Liver (tissue), 10 donors: ENCODE measurements at places on chromosomes 7 and 10. TPM values are rescaled to one million over a fixed set of nuclear protein-coding genes. Genes with fewer than 3 reads are reported as not detected.

Gene STAG3
- total RNA-seq: 0.28 TPM

GRCh38 chr10:89944138-89944537, 242.7 kb downstream of the KIF20B start:
- H3K27me3 ChIP-seq: no peaks in the 10 kb centered on the region
- DNase-seq: no peak

Gene CDH23
- total RNA-seq: 4.1 TPM

GRCh38 chr10:17609523-17610079, 7.6 kb downstream of the HACD1 start:
- no peaks in the 10 kb centered on the region for H3K4me1 ChIP-seq
- H3K27me3 ChIP-seq: no peaks in the 10 kb centered on the region
- H3K4me3 ChIP-seq: no peak overlapping the region
- H3K27ac ChIP-seq: no peak overlapping the region
- DNase-seq: no peak
- no peaks in the 10 kb centered on the region for H3K36me3 ChIP-seq

Gene OR13A1
- total RNA-seq: 0.05 TPM

Gene MEOX2
- total RNA-seq: 0.33 TPM

DNA sequence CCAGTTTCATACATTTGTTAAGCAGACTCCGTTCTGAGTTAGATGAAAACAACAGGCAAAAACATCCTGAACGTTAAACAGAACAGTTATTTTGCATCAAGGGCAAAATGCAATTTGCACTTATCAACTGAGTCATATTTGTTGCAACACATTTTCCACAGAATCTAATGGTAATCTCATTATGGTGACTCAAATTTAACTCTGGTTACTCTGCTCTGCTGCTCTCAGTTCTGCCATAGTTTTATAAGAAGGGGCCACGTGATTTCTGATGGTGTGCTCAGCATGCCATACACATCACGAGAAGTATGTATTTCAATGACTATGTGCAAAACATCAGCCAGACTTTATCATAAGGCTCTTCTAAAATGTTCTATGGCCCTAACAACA, 148.8 kb downstream of the CHCHD3 start:
- no peak for DNase-seq
- no peaks in the 10 kb centered on the region for H3K4me1 ChIP-seq
- no peaks in the 10 kb centered on the region for H3K27me3 ChIP-seq
- H3K4me3 ChIP-seq: no peak overlapping the region
- H3K27ac ChIP-seq: no peak overlapping the region

Gene GPR26
- total RNA-seq: not detected

DNA sequence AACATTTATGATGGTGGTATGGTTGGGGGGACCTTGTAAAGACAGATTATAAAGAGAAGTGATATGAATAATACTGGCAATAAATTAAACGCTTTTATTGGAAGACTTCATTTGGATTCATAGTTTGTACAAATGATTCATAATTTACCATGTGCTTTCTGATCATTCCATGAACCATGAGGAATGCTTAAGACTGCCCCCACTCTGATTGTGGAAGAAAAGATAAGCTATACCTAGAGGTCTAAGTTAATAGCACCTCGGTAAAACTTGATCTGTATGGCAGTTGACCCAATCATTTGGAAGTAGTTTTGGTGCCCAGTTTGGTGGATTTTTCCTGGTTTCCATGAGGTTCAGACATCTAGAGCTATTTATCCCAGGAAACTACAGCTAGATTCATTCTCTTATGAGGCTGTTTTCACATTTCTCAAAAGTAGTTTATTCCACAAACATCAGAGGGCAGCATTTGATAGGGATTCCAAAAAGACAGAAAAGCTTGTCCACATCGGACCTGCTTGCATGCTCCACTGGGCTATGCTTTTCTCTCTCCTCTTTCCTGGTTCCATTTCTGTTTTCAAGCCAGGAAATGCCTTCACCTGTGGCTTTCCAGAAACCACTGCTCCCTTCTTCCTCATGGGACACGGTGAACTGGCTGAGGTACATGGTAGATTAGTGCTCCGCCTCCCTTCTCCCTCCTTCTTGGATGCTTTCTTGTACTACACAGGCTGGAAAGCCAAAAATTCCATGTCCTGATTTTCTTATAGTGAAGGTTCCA, 29.2 kb downstream of the TFAM start:
- no peak overlapping the region for H3K27ac ChIP-seq
- no peaks in the 10 kb centered on the region for H3K4me1 ChIP-seq
- no peaks in the 10 kb centered on the region for H3K27me3 ChIP-seq

DNA sequence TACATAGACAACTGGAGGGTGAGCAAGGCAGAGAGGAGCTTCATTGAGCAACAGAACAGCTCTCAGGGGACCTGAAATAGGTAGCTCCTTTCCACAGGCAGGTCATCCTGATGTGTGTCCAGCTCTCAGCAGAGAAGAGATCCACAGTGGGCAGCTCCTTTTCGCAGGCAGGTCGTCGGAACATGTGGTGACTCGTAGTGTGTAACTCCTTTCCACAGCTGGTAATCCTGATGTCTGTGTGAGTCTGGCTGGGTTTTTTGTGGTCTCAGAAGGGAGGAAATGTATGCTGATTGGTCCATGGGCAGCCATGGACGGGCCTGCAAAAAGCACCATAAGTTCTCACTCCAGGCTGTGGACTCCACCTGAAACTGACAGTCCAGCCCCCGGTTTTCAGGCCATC, 24.4 kb upstream of the TES start:
- no peak for DNase-seq
- H3K4me3 ChIP-seq: no peak overlapping the region
- H3K27ac ChIP-seq: no peak overlapping the region

GRCh38 chr7:149662591-149663095, 110.7 kb downstream of the ZNF467 start:
- no peaks in the 10 kb centered on the region for H3K27me3 ChIP-seq
- no peak overlapping the region for H3K27ac ChIP-seq
- no peak overlapping the region for H3K4me3 ChIP-seq
- peak; percentile 82 for DNase-seq
- no peaks in the 10 kb centered on the region for H3K4me1 ChIP-seq

DNA sequence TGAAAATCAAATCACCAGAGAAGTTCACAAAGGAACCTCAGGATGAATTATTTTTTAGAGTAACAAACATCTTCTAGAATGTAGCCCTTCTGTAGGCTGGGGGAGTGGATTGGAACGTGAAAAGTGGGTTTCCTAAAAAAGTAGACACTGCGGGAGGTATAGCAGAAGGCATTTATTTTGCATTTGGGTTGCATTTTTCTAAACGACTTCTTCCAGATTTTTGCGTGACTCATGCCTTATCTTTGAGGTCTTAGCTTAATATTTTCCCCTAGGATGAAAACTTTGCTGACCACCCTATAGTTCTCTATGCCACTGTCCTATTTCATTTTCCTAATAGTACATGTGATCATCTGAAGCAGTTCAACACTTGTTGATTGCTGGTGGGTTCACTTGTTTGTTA, 112.7 kb upstream of the JCAD start:
- no peak for DNase-seq
- no peaks in the 10 kb centered on the region for H3K27me3 ChIP-seq
- no peak overlapping the region for H3K27ac ChIP-seq
- no peaks in the 10 kb centered on the region for H3K4me1 ChIP-seq
- H3K36me3 ChIP-seq: no peaks in the 10 kb centered on the region
- H3K4me3 ChIP-seq: no peak overlapping the region

Gene NPC1L1
- total RNA-seq: 7.2 TPM

DNA sequence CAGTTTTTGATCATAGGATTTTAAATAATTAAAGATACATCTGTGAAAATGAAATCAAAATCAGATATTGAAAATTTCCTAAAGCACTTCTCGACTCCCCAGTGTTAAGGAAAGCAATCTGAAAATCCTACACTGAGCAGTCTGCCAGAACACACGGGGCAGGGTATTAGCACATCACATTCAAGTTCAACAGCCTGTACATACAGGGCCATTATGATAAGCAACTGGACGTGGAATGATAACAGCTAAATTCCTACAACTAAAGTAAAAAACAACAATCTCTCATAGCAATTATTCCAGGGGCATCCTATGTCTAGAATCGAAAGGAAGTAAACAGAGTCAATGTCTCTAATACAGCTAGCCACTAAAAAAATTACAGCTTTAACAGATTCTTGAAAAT, 31.7 kb downstream of the TRDMT1 start:
- no peaks in the 10 kb centered on the region for H3K36me3 ChIP-seq
- DNase-seq: no peak
- H3K4me3 ChIP-seq: no peak overlapping the region
- no peaks in the 10 kb centered on the region for H3K27me3 ChIP-seq
- no peak overlapping the region for H3K27ac ChIP-seq

Gene NUTM2D
- total RNA-seq: 2.8 TPM

DNA sequence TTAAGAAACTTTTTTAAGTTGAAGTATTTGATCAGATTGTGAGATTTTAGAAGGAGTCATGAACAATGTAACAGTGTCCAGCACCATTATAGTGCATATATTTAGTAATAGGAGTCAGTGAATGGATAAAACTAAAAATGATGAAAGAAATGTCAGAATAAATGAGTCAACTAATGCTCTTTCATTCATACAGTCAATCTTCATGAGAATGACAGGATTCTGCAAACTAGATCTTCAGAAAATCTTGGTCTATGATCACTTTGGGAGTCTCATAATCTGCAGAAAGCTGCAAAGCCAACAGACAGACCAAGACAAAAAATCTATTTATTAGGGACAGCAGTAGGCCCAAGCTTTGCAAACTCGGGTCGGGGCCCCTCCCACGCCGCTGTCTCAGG, 710 bp downstream of the RNLS start:
- H3K4me1 ChIP-seq: no peaks in the 10 kb centered on the region
- peak overlapping the region; percentile 63 for H3K4me3 ChIP-seq
- H3K27ac ChIP-seq: peak overlapping the region; percentile 91
- no peak for DNase-seq
- no peaks in the 10 kb centered on the region for H3K27me3 ChIP-seq

GRCh38 chr7:78616539-78616938, 818.0 kb downstream of the PHTF2 start:
- H3K4me3 ChIP-seq: no peak overlapping the region
- H3K4me1 ChIP-seq: no peaks in the 10 kb centered on the region
- H3K27me3 ChIP-seq: no peaks in the 10 kb centered on the region
- no peaks in the 10 kb centered on the region for H3K36me3 ChIP-seq
- H3K27ac ChIP-seq: no peak overlapping the region

DNA sequence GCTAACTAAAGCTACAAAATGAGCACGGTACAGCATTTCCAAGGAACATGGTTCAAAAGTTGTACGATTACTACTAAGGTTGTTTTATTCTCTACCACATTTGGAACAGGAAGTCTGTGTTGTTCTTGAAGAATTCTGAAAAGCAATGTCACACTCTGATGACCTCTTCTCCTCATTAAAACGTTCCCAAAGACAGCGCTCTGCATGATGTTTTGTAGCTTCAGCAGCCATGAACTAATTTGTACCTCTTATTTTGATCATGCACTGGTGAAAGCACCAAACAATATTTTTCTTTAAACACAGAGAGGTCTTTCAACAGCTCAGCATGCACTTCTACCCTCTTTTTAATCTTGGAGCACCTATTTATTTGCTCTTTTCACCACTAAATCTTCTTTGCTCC, 75.0 kb upstream of the TES start:
- no peak overlapping the region for H3K27ac ChIP-seq
- DNase-seq: no peak
- H3K4me3 ChIP-seq: no peak overlapping the region
- no peaks in the 10 kb centered on the region for H3K27me3 ChIP-seq

Gene LMOD2
- total RNA-seq: not detected

DNA sequence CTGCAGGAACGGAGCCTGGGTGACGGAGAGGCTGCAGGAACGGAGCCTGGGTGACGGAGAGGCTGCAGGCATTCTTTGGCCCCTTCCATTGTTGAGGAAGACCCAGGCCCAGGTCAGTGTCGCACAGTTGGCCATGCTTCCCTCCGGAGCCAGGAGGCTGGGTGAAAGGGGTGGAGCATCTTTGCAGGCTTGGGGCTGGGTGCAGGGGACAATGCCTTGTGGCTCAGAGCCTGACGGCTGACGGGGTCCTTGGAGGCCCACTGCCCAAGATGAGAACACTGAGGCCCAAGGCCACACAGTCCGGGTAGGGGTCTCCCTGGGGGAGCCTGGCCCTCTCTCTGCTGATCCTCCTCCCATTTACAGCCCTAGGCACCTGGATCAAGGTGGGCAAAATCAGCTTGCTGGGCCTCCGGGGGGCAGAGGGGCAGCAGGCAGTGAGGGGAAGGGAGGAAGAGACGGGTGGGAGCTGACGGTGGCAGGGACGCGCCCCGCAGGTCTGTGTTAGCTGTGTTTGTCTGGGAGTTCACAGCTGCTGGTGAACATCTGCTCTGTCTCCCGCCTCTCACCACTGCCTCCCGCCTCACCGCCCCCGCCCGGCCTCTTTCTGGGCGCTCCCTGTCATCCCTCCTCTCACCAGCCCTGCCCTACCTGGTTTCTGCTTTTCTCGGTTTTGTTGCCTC, 30.6 kb upstream of the PCBD1 start:
- H3K4me1 ChIP-seq: no peaks in the 10 kb centered on the region
- no peak for DNase-seq
- no peaks in the 10 kb centered on the region for H3K36me3 ChIP-seq

Gene NKX2-3
- total RNA-seq: 0.09 TPM

GRCh38 chr10:79150444-79150754, 81.6 kb downstream of the ZMIZ1 start:
- H3K27ac ChIP-seq: peak overlapping the region; percentile 83
- peaks cover 47% of the 10 kb centered on the region for H3K4me1 ChIP-seq
- DNase-seq: no peak
- no peaks in the 10 kb centered on the region for H3K36me3 ChIP-seq
- H3K4me3 ChIP-seq: no peak overlapping the region
- no peaks in the 10 kb centered on the region for H3K27me3 ChIP-seq

DNA sequence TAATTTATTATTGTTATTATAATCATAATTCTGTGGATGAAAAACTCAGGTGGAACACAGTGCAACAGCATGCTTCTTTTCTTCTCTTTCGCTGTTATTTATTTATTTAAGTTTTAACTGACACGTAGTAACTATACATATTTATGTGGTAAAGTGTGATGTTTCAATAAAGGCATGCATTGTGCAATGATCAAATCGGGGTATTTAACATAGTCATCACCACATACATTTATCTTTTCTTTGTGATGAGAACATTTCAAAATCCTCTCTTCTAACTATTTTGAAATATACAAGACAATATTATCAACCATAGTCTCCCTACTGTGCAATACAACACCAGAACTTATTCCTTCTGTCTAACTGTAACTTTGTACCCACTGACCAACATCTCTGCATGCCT, 152.5 kb upstream of the LYZL1 start:
- DNase-seq: no peak
- H3K27me3 ChIP-seq: no peaks in the 10 kb centered on the region
- H3K4me1 ChIP-seq: no peaks in the 10 kb centered on the region
- H3K4me3 ChIP-seq: no peak overlapping the region
- no peaks in the 10 kb centered on the region for H3K36me3 ChIP-seq
- no peak overlapping the region for H3K27ac ChIP-seq

DNA sequence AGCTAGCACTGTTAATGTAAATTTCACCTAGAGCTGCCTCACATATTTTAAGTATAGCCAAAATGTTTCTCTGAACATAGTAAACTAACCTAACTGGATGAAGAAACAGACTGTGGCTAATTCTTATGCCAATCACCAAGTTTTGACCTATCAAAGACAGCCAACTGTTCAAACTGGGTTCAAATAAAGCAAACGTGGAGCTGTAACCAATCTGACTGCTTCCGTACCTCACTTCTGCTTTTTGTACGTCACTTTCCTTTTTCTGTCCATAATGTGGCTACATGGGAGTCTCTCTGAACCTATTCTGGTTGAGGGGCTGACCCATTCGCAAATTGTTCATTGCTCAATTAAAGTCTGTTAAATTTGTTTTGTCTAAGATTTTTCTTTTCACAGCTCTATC, 66.3 kb upstream of the ETV1 start:
- DNase-seq: no peak
- no peaks in the 10 kb centered on the region for H3K4me1 ChIP-seq
- H3K27me3 ChIP-seq: no peaks in the 10 kb centered on the region
- no peak overlapping the region for H3K27ac ChIP-seq
- H3K36me3 ChIP-seq: no peaks in the 10 kb centered on the region
